ENCODE measurements at places on chromosomes 12 and 14. TPM values are rescaled to one million over a fixed set of nuclear protein-coding genes. Genes with fewer than 3 reads are reported as not detected.

GRCh38 chr12:119208626-119209061 is 29.9 kb downstream of the HSPB8 start:
- DNase-seq = no peak

The CISTR gene
- total RNA-seq = not detected

The PLA2G1B gene
- total RNA-seq = 12,528 TPM

DNA sequence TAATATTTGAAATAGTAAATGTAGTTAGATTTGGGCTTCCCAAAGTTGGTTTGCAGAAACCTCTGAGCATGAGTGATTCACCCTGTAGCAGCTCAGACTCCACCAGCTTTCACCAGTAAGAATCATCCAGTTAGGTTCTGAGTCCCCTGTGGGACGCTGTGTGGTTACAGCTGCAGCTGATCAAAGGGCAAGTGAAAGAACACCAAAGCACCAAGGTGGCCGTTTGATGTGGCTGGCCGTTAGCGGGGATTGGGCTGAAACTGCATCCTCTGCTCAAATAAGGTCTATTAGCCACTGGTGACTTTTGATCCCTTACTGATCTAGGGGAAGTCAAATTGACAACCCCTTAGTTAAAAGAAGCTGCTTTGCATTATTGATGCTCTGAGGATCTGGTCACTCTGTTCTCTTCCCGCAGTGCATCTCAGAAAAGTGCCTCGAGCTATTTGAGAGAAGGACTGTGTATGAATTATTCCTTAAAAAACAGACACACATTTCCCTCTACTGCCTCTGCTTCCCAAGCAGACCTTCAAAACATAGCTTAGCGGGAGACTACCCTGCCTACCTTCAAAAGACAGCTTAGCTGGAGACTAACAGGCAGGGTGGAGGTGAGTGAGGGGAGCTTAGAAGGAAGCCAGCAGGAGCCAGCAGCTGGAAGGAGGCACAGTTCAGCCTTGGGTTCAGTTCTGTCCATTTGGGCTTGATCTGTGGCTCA is 3.7 kb downstream of the ABHD12B start:
- DNase-seq = no peak

- no peak for DNase-seq
Measured at GRCh38 chr14:73241481-73242165, 4.3 kb downstream of the PAPLN start.

- peak; percentile 90 for DNase-seq
Measured at GRCh38 chr12:121812320-121812871, 8.6 kb downstream of the SETD1B start.

DNA sequence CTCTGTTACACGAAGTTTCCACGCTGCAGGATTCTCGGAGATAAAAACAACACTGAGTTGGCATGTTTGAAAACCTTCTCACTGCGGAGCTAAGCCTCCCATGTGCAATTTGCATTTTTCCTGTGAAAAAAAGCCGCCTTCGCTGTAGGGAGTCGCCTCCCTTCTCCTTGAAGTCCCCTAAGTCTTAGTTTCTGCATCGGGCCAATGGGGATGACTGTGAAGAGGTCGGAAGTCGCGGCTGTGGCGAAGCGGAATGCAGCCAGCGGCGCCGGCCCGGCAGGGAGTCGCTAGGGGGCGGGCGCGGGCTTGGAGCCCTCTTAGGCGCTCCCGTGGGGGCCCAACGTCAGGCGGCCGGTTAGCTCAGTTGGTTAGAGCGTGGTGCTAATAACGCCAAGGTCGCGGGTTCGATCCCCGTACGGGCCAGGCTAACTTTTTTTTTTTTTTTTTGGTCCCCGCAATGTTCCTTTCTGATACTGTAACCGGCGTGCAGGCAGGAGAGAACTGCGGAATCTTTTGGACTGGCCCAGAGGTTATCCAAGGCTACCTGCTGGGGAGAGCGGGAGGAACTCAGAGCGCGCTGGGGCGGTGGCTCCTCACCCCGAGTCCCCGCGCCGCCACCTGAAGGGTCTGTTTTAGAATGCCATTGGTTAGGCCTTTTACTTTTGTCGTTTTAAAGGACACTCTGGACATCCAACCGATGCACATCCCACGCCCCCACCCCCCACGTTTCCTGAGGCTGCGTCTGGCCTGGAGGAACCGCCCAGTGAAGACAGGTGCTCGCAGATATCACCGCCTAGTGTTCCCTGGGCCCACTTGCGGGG is 2.6 kb upstream of the ZNF839 start:
- peak; percentile 97 for DNase-seq

- DNase-seq = no peak
Measured at GRCh38 chr14:22658946-22659345, 14.8 kb upstream of the OR6J1 start.

GRCh38 chr12:57341275-57341990 is 89.4 kb downstream of the R3HDM2 start:
- no peak for DNase-seq

DNA sequence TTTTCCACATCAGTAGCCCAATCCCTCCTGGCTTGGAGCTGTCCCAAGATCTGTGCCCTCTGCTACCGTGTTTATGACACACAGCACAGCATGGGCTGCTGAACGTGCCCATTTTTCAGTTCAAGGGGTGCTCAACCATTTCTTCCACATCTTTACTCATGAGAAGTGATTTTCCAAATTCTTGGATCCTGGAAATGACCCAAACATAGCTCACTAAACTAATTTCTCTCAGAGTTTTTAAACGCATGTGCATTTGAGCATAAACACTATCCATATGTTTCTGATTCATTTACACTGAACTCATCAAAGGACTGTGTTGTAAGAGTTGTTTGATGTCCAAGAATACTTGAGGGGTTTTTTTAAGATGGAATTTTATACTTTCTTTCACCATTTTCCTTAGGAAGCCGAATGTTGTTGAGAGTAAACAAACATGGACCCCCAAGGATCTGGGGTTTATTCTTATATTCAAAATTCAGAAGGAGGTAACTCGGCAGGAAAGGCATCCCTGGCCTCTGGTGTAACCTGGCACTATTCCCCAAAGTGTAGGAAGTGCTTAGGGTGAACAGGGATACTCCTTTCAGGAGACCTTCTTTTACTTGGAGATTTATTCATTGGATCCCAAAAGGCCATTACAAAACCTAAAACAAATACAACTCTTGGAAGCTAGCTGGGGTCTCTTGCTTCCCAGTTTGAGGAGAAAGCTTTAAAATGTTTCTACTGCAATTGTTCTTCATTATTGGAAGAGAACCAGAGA is 215.0 kb downstream of the BMP4 start:
- DNase-seq = no peak

DNA sequence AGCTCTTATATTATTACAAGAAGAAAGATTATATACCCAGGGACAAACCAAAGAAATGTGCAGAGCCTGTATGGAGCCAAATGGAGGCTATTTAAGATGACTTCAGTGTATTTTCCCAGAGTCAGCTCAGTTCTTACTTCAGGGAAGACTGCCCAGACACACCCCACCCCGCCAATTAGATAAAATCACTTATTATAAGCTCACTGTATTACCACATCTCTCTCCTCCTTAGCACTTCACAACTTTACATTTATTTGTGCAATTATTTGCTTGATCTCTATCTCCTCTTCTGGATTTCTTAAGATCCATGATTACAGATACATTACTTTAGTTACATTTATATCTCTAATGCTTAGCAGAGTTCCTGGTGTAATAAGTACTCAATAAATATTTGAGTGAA is 24.7 kb upstream of the WDR89 start:
- DNase-seq = no peak

- DNase-seq = no peak
Measured at GRCh38 chr12:22353615-22354325, 19.3 kb upstream of the ST8SIA1 start.

The NOVA1 gene
- total RNA-seq = 2.4 TPM

DNA sequence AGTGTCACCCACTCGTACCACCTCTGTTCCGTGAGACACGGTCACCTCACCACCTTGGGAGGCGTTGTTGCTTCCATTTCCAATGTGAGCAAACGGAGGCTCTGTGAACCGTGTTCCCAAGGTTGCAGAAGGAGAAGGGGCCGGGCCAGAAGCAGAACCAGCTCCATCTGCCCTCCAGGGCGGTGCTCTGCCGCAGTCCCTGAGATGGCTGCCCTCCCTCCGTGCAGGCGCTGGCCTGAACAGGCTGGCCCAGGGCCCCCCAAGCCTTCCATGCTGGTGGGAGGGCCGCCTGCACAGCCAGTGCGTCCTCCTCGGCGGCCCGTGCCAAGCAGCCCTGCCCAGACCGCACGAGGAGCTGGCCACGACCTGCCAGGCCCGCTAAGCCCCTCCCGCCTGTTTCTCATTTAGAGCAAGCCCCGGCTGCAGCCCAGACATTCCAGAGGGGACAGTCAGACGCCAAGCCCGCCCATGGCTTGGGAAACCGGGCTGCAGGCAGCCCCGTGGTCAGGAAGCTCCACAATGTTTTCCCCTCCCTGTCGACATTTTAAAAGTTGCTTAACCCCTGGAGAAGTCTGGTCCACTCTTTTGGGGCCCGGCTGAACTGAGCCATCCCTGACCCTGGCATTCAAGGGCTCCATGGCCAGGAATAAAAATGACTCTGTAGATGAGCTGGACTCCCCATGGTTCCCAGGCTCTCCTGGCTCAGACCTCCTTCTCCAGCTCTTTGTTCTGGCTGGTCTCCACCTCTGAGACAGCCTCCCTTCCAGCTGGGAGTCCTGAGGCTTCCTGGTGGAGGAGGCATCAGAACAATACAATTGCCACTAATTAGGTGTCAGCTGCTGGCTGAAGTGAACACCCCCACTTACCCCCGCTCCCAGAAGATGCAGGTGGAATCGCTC is 236.0 kb downstream of the BCL11B start:
- peak; percentile 47 for DNase-seq

The TBX5 gene
- not detected for total RNA-seq

The PGF gene
- total RNA-seq = 1.5 TPM

The SLC2A14 gene
- 5.9 TPM for total RNA-seq

Measured in pancreas (tissue), 10 donors.